ENCODE measurements at places on chromosomes 16 and 17.

DNA sequence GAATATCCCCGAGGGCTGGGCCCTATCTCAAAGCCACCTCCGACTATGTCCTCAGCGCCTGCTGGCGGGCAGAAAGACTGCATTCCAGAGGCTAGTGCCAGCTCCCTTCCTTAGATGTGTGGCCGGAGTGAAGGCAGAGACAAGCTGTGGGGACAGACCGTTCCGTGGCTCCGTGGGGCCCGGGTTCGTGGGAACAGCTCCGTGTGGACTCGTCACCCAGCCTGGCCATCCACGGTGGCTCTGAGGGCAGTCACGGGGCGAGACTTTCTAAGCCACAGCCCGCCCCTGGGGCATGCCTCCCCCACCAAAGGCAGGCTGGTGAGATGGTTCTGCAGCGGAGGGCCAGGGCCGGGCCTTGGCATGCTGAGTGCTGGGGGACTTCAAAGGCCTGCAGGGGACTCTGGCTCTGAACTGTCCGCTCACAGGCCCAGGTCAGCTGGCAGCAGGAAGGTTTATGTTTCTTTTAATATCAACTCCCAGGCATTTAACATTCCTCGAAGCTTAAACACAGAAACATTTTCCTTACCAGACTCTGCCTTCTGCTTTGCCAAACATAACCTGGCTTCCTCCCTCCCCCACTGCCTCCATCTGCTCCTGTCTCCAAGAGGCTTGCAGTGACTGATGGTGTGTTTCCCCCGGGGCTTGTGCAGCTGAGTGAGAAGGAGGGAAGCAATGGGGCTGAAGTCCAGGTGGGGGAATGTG lies 50.4 kb downstream of the TIMM22 start:
- DNase-seq: no peak

DNA sequence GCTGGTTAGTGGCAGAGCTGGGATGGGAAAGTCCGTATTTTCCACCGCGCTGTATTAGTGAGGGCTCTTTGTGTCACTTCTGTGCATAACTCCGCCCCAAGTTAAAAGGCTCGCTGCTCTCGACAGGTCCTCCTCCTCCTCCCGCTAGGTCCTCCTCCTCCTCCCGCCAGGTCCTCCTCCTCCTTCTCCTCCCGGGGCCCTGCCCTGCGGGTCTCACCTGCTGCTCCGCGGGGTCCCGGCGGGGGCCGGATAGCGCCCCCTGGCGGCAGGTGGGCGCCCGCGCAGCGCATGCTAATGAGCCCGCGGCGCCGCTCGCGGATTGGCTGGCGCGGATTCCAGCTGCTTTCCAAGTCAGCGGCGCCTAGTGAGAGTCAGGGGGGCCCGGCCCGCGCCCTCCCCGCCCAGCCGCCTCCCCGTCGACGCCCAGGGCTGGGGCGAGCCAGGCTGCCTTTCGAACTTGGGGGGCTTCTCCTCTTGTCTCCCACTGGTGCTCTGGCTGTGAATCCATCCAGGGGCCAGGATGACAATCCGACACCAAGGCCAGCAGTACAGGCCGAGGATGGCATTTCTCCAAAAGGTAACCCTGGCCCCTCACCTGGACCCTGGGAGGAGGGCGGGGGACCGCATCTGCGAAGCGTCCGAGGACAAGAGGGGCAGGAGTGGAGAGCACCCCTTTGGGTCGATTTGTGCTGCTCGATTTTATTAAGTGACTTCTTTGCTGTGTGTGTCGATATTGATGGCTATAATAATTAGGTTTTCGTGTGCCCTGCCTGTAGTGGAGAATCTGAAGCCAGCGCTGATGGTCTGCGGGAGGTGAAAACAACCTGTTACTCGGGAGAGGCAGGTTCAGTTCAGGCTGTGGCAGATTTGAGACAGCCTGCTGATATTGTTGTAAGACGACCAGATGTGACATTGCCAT lies at the start of gene RGS9:
Gene RGS9, plus strand, starts transcription at position 350 of the 919 bp plus-strand sequence. Its CDS starts 171 bp downstream, at position 521.
- DNase-seq: peak; percentile 86

DNA sequence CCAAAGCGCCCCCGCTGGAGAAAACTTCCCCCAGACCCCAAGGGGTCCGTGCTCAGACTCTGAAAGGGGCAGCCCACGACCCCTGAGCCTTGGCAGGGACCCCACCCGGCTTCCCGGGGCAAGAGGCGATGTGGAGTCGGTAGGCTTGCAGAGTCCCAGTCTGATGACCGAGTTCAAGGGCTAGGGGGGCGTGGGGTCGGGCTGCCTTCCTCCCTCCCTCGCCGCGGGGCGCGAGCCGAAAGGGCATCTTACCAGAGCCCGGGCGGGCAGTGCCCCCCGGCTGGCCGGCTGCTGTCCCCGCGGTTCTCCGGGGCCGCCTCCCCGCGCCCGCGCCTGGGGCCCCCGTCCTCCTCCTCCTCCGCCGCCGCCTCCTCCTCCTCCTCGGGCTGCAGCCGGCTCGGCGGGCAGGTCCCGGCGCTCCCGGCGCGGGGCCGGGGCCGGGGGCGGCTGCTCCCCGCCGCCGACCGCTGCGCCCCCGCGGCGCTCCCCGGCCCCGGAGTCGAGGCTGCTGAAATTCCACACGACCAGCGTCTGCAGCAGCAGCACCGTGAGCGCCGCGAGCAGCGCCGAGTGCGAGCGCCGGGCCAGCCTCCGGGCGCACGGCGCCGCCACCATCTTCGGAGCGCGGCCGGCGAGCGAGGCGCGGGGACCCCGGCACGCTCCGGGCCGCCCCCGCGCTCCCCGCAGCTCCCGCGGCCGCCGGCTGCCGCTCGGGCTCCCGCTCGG lies 415 bp downstream of the XYLT1 start:
- DNase-seq: peak; percentile 44

GRCh38 chr17:29753845-29754439 lies 131.2 kb upstream of the CORO6 start:
- no peak for DNase-seq

- DNase-seq: no peak
These were observed 32.5 kb downstream of the WIPF2 start for GRCh38 chr17:40251576-40251975.

DNA sequence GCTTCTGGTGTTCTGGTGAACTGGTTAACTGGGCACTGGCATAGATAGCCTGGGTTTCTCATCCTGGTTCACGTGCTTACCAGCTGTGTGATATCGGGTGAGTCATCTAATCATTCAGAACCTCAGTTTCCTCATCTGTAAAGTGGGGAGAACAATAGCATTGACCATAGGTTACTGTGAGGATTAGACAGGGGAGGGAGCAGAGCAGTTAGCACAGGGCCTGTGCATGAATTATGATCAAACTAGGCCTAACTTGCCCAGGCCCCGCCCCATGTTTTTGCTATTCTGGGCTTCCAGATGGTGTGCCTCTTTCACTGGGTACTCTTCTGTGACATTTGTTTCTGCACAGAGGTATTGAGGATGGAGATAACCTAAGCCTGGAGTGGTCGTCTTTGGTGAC lies 4.6 kb upstream of the KLHL36 start:
- DNase-seq: no peak

GRCh38 chr16:89458551-89458950 lies 31.8 kb downstream of the ANKRD11 start:
- DNase-seq: no peak

- DNase-seq: no peak
These were observed 893.4 kb upstream of the CDH8 start for GRCh38 chr16:62929593-62929992.

GRCh38 chr16:4016658-4017057 lies 99.6 kb downstream of the ADCY9 start:
- peak; percentile 86 for DNase-seq

DNA sequence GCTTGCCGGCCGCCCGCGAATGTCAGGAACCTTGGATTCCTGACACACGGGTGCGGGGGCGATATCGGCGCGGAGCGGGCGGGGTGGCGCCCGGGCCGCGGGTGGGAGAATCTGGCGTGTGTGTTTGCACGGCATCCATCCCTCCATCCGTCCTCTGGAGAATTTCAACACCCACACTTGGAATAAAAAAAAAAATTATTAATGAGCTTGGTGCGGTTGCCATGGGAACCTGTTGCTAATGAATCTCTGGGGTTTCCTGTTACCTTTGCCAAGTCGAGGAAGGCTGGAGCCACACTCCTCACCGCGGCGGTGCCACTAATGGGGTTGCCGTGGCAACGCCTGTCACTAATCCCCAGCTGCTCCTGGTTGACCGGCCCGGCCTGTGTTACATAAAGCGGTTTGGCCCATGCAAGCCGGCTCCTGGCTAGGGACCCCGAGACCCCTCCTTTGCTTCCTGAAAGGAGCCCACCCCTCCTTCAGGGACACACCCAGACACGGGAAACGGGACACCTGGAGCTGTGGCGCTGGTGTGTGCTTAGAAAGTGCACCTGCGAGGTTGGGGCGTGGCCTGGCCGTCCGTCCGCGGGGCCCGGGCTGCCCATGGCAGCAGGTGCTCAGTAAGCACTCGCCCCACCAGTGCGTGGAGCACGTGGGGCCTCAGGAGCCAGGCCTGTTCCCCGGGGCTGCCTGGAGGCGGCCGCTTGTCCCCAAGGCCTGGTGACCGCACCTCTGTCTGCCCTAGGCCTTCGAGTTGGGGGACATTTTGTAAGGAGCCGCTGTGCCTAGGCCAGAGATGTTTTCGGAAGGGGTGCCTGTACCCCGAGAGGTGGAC lies 14.6 kb downstream of the CACNA1H start:
- peak; percentile 21 for DNase-seq

GRCh38 chr16:73166441-73166851 lies 118.5 kb upstream of the ZFHX3 start:
- DNase-seq: peak; percentile 31

DNA sequence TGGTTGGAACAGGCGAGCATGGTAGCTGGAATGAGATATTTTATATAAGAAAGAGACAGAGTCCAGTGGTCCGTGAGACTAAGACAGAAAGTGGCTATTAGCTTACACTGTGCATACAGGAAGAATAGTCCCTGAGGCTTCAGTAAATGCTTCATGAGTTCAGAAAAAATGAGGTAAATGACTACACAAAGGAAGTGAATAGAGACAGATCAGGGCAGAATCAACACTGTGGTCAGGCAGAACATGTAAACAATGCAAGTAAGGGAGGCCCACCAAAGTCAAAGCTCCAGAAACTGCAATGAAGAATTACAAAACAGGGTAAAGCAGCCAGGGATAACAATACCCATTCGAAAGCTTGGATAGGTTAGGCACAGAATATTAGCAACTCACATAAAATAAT lies 4.8 kb downstream of the ABCA10 start:
- DNase-seq: no peak

DNA sequence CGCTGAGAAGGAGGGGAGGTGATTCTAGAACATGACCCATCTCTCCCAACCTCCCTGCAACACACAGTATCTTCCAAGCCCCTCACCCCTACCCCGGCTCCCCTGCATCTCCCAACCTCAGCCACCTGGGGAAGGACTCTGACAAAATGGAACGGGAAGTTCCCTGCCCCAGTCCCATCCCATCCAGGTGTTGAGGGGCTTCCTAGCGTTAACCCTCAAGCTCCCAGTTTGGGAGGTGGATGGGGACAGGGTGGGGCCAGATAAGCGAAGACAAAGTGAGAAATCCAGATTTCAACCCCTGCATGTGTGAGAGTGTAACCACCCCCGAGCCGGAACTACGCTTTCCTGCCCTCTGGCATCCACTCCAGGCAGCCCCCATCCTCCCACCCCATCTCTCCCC lies 1.8 kb downstream of the ZSCAN10 start:
- no peak for DNase-seq

- DNase-seq: no peak
These were observed 49.8 kb downstream of the ERCC4 start for GRCh38 chr16:13969711-13970110.

GRCh38 chr17:48530208-48530886 lies 464 bp downstream of the HOXB1 start:
- no peak for DNase-seq

DNA sequence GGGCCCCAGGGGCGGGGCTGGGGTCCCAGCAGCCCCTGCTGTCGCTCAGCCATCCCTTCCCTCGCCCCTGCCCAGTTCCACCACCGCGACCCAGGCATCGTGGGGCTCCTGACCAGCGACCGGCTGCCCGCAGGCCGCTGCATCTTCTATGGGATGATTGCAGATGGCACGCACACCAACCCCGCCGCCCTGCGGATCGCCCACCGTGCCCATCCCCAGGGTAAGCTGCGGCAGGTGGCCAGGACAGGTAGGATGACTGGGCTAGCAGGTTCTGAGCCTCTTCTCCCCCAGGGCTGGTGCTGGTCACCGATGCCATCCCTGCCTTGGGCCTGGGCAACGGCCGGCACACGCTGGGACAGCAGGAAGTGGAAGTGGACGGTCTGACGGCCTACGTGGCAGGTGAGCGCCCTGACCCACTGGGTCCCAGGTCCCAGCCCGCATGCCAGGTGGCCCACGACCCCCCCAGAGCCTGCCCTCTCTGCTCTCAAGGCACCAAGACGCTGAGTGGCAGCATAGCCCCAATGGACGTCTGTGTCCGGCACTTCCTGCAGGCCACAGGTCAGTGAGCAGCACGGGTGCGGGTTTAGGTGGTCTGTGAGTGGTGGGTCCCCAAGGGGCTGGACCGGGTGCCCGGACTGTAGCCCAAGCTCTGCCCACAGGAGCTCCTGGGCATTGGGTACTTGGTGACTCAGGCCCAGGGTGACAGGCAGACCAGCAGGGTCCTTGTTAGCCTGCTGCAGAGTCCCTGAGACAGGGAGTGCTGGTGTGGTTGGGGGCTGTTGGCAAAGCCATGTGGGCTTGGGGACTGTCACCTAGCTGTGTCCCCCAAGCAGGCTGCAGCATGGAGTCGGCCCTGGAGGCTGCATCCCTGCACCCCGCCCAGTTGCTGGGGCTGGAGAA lies 2.8 kb downstream of the CEMP1 start:
- DNase-seq: no peak

- no peak for DNase-seq
These were observed 148.6 kb downstream of the SDK2 start for GRCh38 chr17:73495641-73496040.

DNA sequence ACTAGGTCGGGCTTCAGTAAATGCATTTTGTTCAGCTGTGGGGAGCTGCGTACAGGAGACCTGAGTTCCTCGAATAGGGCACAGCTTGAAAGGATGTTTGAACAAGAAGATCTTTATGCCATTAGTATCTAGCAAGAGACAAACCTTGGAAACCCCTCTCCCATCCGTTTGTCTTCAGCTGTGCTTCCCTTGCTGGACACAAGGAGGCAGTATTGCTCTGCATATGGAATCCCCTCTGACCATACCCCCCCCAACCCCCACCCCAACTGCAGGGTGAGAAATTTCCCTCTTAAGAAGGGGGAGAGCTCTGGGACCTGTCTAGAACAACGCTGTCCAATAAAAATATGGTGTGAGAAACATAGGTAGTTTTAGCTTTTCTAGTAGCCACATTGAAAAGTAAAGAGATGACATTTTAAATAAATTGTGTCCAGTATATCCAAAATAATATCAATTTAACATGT lies 1.6 kb downstream of the MRM1 start:
- DNase-seq: peak; percentile 91

DNA sequence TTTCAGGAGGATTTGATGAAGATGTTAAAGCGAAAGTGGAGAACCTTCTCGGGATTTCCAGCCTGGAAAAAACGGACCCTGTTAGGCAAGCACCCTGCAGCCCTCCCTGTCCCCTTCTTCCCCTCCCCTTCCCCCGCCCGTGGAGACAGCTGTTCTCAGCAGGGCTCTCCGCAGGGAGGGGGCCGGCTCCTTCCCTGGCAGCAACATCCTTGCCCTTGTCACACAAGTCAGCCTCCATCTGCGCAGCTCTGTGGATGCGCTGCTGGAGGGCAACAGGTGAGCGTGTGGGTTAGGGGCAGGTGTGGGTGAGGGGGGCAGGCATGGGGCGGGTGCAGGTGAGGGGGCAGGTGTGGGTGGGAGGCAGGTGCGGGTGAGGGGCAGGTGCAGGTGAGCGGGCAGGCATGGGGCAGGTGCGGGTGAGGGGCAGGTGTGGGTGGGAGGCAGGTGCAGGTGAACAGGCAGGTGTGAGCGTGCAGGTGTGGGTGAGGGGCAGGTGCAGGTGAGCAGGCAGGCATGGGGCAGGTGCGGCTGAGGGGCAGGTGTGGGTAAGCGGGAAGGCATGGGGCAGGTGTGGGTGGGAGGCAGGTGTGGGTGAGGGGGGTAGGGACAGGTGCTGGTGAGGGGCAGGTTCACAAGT lies 9.4 kb downstream of the CYBC1 start:
- no peak for DNase-seq

All from hematopoietic multipotent progenitor cell treated with erythropoietin and hydrocortisone succinate and interleukin-3 and kit ligand, for 4 days (in vitro differentiated cells).